Endothelial cell of umbilical vein (primary cell): ENCODE measurements at places on chromosomes 3 and 15. TPM values are rescaled to one million over a fixed set of nuclear protein-coding genes. Genes with fewer than 3 reads are reported as not detected.
A peak's percentile ranks its signal among the peaks of the same experiment; 100 is the strongest.

DNA sequence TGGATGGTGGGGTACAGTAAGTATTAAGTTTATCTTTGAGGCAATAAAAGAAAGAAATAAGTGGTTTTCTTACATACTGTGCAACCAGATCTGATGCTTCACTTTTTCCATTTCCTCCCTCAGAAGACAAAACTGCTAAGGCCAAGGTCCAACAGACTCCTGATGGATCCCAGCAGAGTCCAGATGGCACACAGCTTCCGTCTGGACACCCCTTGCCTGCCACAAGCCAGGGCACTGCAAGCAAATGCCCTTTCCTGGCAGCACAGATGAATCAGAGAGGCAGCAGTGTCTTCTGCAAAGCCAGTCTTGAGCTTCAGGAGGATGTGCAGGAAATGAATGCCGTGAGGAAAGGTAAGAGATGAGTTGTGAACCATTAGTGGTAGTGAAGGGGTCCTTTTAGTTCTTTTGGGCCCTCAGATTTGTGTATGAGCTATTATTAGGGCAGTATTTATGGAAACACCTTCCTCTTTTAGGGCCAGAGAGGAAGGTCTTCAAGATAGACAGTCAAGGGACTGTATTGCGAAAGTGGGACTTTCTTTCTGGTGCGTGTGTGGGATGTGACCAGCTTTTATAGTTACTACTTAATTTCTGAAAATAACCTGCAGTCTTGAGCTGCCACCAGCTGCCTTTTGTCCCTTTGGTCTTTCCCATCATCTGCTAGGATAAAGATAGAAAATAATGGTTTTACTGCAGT is 4.6 kb downstream of the ALAS1 start:
- no peak overlapping the region for H3K4me3 ChIP-seq
- H3K4me1 ChIP-seq = peaks cover 14% of the 10 kb centered on the region
- no peak for DNase-seq
- no peaks in the 10 kb centered on the region for H3K27me3 ChIP-seq
- peaks cover 29% of the 10 kb centered on the region for H3K36me3 ChIP-seq

- H3K4me1 ChIP-seq = no peaks in the 10 kb centered on the region
- no peak overlapping the region for H3K4me3 ChIP-seq
- no peaks in the 10 kb centered on the region for H3K36me3 ChIP-seq
- no peak for DNase-seq
These were observed 82.2 kb downstream of the RBMS3 start for GRCh38 chr3:29363110-29363509.

DNA sequence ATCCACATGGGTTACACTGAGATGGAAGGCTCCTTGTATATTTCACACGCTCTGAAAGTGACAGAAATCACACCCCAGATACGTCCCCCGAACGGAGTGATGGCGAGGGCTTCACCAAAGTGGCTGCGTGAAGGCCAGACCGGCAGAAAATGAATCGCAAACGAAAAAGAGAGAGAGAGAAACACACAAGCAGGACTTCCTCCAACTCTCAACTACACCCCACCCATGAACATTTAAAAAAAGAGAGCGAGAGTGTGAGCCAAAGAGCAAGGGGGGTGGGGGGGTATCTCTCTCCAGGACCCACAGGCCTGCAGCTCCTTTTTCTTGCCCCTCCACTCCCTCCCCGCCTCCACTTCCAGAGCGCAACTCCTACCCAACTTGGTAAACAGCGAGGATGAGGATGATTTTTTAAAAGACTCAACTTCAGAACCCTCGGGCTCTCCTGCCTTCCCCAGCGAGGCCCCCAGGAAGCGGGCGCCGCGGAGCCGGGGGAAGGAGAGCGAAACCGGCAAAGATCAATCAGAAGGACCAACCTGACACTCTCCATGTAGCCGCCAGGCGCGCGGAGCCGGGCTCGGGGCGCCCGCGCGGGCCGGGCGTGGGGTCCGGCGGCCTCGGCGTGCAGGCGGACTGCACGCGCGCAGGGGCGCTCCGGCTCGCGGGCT is 519.1 kb downstream of the FOXP1 start:
- no peaks in the 10 kb centered on the region for H3K27me3 ChIP-seq
- peak overlapping the region; percentile 83 for H3K27ac ChIP-seq
- H3K4me1 ChIP-seq = peaks cover 55% of the 10 kb centered on the region
- DNase-seq = peak; percentile 76

DNA sequence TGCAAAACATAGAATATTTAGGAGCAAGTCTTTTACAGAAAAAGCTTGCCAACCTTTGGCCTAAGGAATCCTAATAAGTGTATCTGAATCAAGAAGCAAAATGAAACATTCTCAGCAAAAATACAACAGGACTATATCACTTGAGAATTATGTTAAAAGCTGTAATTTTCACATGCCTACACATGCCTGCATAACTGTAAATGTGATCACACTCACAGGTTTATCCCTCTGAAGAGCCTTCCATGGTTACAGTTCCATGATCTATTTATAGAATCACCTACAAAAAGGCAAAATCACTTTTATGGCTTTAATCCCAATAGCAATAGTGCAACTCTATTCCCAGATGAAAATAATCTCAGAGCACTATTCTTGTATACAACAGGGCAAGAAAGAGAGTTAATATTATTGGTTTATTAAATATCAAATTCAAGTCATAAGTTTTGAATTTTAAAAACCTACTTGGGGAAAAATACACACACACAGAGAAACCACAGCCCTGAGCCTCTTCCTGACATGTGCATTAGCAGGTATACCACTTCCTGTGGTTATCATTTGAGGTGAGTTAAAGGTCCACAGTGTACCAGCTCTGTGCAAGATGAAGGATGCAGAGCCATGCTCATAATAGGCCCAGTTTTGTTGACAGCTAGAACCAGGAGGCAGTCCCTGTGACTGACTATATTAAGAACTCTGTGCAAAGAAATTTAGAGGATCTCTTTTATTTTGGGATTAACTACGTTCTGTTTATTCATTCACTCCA is 252.5 kb upstream of the TGFBR2 start:
- no peaks in the 10 kb centered on the region for H3K36me3 ChIP-seq
- no peaks in the 10 kb centered on the region for H3K27me3 ChIP-seq
- H3K27ac ChIP-seq = no peak overlapping the region
- H3K4me1 ChIP-seq = peaks cover 21% of the 10 kb centered on the region
- DNase-seq = no peak

The ITGB5 gene
- total RNA-seq = 144 TPM in 2 replicates

The CCR9 gene
- total RNA-seq = not detected in 2 replicates

- H3K4me3 ChIP-seq = no peak overlapping the region
- H3K27me3 ChIP-seq = peaks cover 11% of the 10 kb centered on the region
- H3K4me1 ChIP-seq = no peaks in the 10 kb centered on the region
These were observed 9.6 kb downstream of the CHST13 start for GRCh38 chr3:126533506-126533905.

- no peak for DNase-seq
- no peak overlapping the region for H3K27ac ChIP-seq
- H3K27me3 ChIP-seq = no peaks in the 10 kb centered on the region
- H3K4me1 ChIP-seq = no peaks in the 10 kb centered on the region
- H3K4me3 ChIP-seq = no peak overlapping the region
These were observed 30.1 kb downstream of the SCG5 start for GRCh38 chr15:32671339-32672325.

The RRP9 gene
- total RNA-seq = 23.8 and 30.1 TPM in 2 replicates

The LEKR1 gene
- total RNA-seq = 0.21 and 0.64 TPM in 2 replicates

- peak; percentile 25 for DNase-seq
- peak overlapping the region; percentile 96 for H3K27ac ChIP-seq
- H3K4me1 ChIP-seq = peaks cover 46% of the 10 kb centered on the region
- H3K4me3 ChIP-seq = no peak overlapping the region
- no peaks in the 10 kb centered on the region for H3K36me3 ChIP-seq
- H3K27me3 ChIP-seq = no peaks in the 10 kb centered on the region
These were observed 3.5 kb upstream of the CCDC9B start for GRCh38 chr15:40344217-40344616.

DNA sequence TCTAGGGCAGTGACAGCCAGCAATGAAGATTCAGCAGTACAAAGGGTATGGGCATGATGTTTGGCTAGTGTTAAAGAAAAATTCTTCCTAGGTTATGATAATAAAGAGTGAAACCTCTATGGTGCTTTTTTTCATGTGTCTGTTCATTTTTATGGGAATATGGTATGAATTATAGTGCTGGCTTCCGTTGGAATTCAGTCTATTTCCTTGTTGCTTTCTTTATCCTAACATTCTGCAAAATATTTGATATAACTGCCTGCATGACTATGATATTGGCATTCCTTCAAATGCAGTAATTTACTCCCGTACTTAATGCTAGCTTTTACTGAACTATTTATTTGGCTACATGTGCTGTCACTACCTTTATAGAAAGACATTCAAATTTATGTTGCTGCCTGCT is 57.6 kb upstream of the ATP11B start:
- no peaks in the 10 kb centered on the region for H3K36me3 ChIP-seq
- peak; percentile 79 for DNase-seq
- no peak overlapping the region for H3K4me3 ChIP-seq
- H3K4me1 ChIP-seq = peaks cover 11% of the 10 kb centered on the region
- H3K27me3 ChIP-seq = no peaks in the 10 kb centered on the region
- H3K27ac ChIP-seq = peak overlapping the region; percentile 52

DNA sequence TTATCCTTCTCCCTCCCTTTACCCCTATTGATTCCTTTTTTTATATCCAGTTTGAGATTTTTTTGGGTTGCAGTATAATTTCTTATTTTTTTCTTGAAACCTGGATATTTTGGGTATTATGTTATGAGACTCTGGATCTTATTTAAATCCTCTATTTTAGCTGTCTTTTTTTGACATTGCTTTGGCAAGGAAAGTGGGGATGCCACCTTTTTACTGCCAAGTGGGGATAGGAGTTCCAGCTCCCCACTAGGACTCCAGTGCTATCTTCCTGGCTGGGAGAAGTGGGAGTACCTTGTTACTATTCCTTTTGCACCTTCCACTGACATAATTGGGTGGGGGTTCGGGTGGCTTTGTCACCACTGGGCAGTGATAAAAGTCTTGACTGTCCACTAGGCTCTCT is 87.9 kb downstream of the SATB1 start:
- H3K4me1 ChIP-seq = no peaks in the 10 kb centered on the region
- no peak for DNase-seq
- H3K4me3 ChIP-seq = no peak overlapping the region
- no peaks in the 10 kb centered on the region for H3K27me3 ChIP-seq

- no peaks in the 10 kb centered on the region for H3K27me3 ChIP-seq
- no peak for DNase-seq
- no peak overlapping the region for H3K4me3 ChIP-seq
- no peaks in the 10 kb centered on the region for H3K4me1 ChIP-seq
These were observed 526.7 kb upstream of the NAALADL2 start for GRCh38 chr3:174332391-174332790.

DNA sequence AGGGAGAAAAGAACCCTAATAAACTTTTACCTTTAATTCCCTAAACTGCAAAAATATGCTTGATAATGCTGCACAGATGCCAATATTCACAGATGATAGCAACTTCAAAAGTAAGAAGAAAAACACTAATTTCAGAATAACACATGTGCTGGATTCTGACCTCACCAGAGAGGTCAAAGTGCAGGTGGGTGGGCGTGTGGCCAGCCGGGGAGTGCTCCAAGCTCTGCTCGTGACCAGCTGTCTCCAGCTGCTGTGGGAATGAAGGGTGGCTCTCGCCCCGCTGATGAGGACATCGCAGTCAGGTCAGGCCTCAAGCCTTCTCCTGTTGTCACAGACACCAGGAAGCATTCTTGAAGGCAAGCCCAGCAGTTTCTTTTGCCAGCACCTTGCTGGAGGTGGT is 57.1 kb downstream of the ADAMTS17 start:
- H3K36me3 ChIP-seq = no peaks in the 10 kb centered on the region
- no peak for DNase-seq
- no peak overlapping the region for H3K27ac ChIP-seq
- no peak overlapping the region for H3K4me3 ChIP-seq

The AMIGO3 gene
- 0.21 TPM in 1 of 2 replicates, not detected in the other for total RNA-seq

DNA sequence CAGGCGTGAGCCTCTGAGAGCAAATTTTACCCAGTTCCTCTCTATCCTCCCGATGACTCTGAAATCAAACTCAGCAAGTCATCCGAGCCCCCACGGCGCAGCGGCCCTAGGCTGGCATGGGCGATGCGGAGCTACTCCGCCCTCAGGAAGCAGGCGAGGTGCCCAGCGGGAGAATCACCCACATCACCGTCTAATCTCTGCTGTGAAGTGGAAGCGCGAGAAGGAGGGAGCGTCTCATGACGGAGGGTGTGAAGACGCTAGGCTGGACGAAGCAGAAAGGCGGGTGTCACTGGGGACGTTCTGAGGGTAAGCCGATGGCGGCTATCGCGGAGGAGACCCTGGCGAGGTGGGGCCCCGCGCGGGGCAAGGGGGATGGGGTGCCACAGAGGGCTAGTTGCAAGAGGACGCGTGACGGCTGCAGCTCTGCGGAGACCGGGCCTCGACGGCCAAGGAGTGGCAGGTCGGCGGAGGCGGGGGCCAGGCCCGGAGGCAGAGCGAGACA is 9.1 kb upstream of the GNAI2 start:
- peaks cover 13% of the 10 kb centered on the region for H3K4me1 ChIP-seq
- peak overlapping the region; percentile 50 for H3K4me3 ChIP-seq
- H3K27ac ChIP-seq = no peak overlapping the region
- H3K27me3 ChIP-seq = no peaks in the 10 kb centered on the region

- no peaks in the 10 kb centered on the region for H3K36me3 ChIP-seq
- peak overlapping the region; percentile 53 for H3K4me3 ChIP-seq
- H3K4me1 ChIP-seq = peaks cover 16% of the 10 kb centered on the region
- no peak overlapping the region for H3K27ac ChIP-seq
These were observed 154.1 kb upstream of the GOLIM4 start for GRCh38 chr3:168249550-168250414.

The WDR93 gene
- total RNA-seq = not detected in 2 replicates

The TMEM212 gene
- not detected in 2 replicates for total RNA-seq

The PLA2G4E gene
- not detected in 2 replicates for total RNA-seq

GRCh38 chr3:50260942-50261441 is 8.0 kb upstream of the SEMA3B start:
- H3K27me3 ChIP-seq = no peaks in the 10 kb centered on the region
- peaks cover 24% of the 10 kb centered on the region for H3K4me1 ChIP-seq
- peaks cover 14% of the 10 kb centered on the region for H3K36me3 ChIP-seq
- DNase-seq = no peak
- peak overlapping the region; percentile 88 for H3K27ac ChIP-seq

The SEMA3G gene
- 22.6 and 24.6 TPM in 2 replicates for total RNA-seq

The ACAD9 gene
- 56.0 and 65.8 TPM in 2 replicates for total RNA-seq

DNA sequence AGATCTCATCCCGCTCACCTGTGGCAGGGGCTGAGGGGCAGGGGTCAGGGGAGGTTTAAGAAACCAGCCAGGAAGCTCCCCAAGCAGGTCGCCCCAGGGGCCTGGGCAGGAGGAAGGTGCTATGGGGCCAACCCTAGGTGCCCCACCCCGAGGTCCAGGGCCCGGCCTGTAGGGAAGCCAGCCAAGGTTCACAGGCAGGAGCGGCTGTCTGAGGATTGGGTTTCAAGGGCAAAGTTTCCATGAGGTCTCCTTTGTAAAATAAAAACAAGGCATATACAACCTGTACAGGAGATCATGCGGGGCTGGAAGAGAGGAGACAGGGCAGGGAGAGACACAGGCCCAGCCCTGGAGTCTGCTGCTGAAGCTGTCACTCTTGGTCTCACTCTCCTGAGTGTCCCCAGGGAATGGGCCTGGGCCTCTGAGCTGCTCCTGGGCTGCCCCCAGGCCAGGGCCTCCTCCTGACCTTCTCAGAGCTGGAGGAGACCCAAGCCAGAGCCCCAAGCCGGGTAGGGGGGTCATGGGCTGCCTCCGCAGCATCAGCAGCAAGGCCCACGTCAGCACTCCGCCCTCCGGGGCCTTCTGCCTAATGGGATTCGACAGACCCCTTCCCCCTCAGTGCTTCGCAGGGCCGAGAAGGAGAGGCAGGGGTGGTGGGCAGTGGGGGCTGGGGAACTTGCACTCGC is 5.5 kb downstream of the CPLX3 start:
- no peak for DNase-seq
- peaks cover 4% of the 10 kb centered on the region for H3K36me3 ChIP-seq
- no peaks in the 10 kb centered on the region for H3K4me1 ChIP-seq
- H3K27me3 ChIP-seq = peaks cover 17% of the 10 kb centered on the region
- H3K27ac ChIP-seq = no peak overlapping the region
- no peak overlapping the region for H3K4me3 ChIP-seq
